ENCODE measurements at places on chromosomes 7 and 10.

GRCh38 chr7:151137076-151137675 is 30.3 kb downstream of the GBX1 start:
- DNase-seq, result no peak

- no peak for DNase-seq
Measured at GRCh38 chr10:77981281-77981680, 48.0 kb downstream of the POLR3A start.

- no peak for DNase-seq
Measured at GRCh38 chr7:111324228-111324627, 233.3 kb downstream of the LRRN3 start.

DNA sequence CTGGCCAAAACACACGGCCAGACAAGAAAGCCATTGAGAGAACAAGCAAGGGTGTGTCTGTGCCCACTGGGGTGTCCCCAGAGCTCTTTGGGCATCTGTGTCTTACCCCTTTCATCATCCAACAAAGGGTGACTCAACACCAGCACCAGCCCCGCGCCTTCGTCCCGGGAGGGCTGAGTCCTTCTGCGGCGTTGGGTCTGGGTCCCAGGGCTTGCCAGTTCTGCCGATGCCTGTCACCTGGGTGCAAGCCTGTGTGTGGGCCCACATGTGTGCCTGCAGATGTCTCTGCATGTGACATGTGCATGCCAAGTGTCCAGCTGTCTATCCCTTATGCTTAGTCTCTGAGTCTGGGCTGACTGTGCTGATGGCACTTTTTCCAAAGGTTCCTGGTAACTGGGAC is 24.4 kb upstream of the ELN start:
- DNase-seq, result no peak

DNA sequence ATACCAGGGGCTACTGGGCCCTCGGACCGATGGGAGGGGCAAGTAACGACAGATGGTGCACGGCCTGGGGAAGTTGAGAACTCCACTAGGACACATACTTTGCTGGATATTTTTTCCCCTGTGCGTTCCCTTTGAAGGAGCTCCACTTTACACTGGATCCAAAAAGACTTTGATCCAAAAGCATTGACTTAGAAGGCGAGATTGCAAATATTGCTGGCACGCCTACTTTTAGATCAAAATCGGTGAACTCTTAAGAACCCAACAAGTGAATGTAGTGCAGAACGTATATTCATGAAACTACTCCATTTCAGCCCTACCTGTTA is 436 bp upstream of the SLC25A13 start:
- DNase-seq, result no peak

DNA sequence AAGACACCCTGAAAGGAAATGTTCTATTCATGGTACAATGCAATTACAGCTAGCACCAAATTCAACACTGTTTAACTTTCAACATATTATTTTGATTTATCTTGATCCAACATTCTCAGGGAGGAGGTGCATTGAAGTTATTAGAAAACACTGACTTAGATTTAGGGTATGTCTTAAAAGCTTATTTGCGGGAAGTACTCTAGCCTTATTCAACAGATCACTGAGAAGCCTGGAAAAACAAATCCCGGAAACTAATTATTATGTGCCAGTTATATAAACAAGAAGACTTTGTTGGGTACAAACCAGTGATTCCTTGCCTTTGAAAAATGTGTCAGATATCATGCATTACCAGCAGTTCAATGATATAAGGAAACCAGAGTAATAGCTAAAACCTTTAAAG is 160.1 kb downstream of the CFTR start:
- no peak for DNase-seq

GRCh38 chr10:80410122-80410521 is 1.8 kb downstream of the PRXL2A start:
- no peak for DNase-seq

DNA sequence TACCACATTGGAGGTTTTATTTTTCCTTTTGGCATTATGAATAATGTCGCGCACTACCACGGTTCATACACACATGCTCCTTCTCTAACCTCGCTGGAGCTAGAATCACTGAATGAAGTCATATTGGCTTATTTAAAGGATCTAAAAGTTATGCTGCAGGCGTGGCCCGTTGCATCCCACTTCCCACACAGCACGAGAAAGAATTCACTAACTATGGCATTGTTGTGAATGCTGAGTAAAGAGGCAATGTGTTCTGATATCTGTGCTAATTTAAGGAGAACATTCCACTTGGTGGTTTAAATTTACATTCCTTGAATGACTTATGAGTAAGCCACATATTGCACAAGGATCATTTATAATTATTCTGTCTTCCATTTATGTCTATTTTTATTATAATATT is 20.7 kb downstream of the TCERG1L start:
- DNase-seq, result no peak

- DNase-seq, result no peak
Measured at GRCh38 chr10:112343056-112343806, 30.7 kb upstream of the ACSL5 start.

- DNase-seq, result no peak
Measured at GRCh38 chr7:81487516-81487915, 282.3 kb downstream of the HGF start.

DNA sequence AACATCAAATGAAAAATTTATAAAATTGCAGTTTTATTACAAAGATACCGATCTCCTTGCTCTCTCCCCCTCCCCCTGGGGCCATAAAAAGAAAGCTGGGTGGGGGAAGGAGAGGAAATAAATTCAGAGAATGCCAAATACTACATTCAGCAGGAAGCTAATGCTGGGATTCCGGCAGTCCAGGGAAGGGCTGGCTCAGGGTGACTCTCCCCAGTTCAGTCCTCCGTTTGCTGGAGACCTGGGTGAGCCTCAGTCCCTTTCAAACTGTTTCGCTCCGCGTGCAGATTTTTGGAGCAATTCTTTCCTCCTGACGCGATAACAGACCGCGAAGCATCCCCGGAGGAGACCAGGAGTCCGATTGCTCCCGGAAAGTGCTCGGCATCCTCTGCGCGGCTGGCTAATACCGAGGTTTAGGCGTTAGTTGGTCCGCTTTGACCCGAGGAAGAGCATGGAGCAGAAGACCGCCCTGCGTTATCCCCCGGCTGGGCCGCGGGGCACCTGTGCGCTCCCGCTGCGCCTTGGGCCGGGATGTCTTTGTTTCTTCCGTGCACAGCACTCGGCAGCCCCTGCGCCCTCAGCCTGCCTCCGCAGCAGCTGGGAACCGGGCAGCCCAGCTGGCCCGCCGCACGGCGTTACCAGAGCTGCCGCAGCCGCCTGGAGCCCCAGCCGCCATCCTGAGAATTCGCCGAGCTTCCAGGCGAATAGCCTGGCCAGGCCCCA is 3.9 kb upstream of the HOXA2 start:
- DNase-seq, result no peak

DNA sequence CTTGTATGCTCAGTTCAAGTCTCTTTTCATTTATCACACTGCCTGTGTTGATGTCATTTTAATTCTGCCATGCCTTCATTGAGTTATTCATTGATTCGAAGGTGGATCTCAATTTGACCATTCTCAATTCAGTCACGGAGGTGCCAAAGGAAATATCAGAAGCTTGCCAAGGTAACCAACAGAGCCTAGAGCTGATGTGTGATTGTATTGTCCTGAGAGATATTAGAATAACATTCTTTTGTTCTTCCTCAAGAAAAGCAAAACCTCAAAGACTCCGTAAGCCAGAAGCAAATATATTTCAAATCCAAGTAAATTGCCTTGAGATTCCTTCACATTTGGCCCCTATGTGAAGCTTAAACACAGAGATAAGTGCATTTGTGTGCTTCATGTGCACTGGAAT is 345.3 kb downstream of the CXCL12 start:
- no peak for DNase-seq

- no peak for DNase-seq
Measured at GRCh38 chr10:99676426-99676825, 17.1 kb downstream of the ENTPD7 start.

DNA sequence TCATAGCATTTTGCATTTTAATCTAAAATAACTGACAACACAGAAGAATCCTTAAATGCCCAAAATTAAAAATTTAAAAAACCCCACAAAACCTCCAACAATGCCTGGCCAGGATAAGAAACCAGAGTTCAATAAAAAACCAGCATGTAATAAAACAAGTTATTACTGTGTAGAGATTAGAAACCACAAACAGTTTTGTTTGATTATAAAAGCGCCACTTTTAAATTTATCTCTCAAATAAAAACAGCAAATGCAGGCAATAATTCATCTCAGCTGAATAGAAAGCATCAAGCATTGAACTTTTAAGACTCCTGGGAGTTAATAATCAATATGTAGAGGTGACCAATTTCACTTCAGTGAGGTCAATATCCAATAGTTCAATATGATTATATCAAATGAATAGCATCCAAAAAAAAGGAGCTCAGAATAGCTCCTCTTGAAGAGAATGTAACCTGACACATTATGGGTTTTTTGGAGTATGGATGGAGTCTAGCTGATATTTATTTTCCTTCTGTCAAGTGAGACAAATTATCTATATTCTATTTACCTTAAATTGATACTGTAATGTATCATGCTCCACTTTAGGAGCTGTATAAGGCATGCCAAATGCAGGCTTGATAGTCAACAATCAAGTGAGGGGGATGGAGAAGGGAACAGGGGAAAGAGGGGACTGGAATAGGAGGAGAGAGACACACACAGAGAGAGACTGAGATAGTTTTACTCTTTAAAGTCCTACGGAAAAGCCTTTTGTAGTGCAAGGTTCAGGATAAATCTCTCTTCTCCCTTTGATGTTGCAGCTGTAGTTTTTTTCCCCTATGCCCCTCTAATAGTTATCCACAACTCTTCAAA is 130.9 kb downstream of the RSU1 start:
- no peak for DNase-seq

GRCh38 chr10:33661580-33662336 is 327.3 kb upstream of the NRP1 start:
- DNase-seq, result no peak

- peak; percentile 4 for DNase-seq
Measured at GRCh38 chr7:148535217-148535616, 55.3 kb upstream of the C7orf33 start.
